ENCODE measurements at places on chromosomes 6 and 20.

- DNase-seq: no peak
These were observed 155.3 kb downstream of the FUT9 start for GRCh38 chr6:96171112-96171511.

- no peak for DNase-seq
These were observed 37.0 kb upstream of the IGF2R start for GRCh38 chr6:159931846-159932245.

- no peak for DNase-seq
These were observed 17.8 kb upstream of the FNDC1 start for GRCh38 chr6:159151266-159151855.

DNA sequence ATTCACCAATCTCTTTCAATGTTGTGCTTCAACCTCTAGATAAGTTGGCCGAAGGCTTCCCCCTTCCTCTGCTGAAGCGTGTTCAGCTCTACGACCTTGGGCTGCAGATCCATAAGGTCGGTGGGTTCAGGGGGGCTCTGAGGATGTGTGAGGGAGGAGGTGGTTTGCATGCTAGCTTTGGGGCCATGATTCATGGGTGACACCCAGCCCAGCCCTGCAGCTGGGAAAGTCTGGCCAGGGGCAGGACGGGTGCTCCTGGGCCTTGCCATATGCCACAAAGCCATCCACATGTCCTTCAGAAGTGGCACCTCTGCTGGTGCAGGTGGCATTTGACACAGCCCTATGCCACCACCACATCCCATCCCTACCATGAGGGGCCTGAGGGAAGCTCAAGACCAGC, 27.6 kb downstream of the LBP start:
- DNase-seq: no peak

DNA sequence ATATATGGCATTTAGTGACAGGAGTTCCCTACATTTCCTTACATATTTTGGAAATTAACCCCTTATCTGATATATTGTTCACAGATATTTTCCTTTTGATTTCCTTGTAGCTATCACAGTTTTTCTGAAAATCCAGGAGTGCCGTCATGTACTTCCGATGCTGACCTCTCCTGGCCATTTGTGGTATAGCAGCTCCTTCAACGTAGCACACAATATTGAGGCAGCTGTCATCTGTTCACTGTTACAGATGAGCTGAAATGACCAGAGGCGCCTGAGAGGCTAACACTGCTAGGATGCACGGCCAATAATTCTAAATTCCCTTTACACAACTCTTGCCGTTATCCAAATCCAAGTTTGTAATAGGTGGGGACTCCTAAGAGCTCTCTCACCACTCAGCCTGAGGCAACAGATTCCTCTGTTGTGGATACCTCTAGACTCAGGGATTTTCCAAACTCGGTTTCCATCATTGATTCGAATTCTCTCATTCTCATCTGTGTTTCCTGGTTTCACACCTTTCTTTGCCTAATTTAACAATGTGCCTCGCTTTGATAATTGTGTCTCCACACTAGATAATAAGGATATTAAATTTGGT, 53.0 kb downstream of the MMUT start:
- DNase-seq: peak; percentile 39

DNA sequence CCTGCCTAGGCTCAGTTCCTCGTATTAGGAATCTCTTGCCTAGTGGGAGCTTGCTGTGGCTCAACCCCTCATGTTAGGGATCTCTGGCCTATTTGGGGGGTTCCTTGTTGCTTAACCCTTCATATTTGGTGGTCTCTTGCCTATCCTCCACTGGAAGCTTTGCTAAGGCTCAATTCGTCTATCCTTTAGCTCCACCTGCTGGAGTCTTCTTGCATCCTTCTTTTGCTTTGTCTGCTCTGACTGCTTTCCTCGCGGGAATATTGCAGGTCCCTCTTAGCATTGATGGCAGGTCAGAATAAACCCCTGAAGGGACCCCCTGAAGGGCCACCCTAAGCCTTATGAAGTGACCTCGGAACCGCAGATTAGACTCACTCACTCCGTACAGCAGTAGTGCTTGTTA, 203.0 kb upstream of the TBX18 start:
- no peak for DNase-seq

DNA sequence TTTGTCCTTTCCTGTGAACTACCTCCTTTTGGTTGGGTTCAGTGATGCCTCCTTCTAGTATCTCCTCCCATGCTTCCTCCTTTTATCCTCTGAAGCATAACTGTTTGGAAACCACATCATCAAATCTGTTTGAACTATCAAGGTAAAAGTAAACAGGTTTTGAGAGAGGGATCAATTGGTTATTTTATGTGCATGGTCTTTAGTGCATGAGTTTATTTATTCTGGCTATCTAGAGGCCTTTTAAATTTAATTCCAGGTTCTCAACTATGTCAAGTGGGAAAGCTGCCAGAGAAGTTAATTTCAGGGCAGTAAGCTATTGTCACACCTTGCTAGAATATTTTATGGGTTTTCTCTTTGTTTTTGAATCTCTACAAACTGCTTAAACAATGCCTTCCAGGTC, 54.1 kb downstream of the WASF1 start:
- no peak for DNase-seq

GRCh38 chr6:52385074-52385473, 23.1 kb downstream of the PAQR8 start:
- no peak for DNase-seq

- DNase-seq: no peak
These were observed 468.7 kb downstream of the FRK start for GRCh38 chr6:115592025-115592424.

- DNase-seq: no peak
These were observed 36.2 kb upstream of the MRPS18A start for GRCh38 chr6:43723737-43724295.

GRCh38 chr20:1702328-1702727, 44.7 kb upstream of the SIRPG start:
- no peak for DNase-seq

DNA sequence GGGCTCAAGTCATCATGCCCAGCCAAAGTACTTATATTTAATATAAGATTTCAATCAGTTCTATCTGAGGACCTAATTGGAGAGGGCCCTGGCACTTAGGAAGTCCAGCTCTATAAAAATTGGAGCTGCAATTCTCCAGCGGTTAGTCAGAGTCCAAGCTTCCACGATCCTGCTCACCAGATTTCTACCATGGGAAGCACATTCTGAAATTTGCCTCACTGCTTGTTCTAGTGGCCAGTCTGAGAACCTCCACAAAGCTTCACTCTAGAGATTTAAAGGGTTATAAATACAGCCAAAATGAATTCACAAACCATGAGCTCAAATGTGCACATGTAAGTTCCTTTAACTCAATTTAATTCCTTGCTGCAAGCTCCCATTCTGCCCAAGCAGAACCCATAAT, 33.5 kb downstream of the PNLDC1 start:
- no peak for DNase-seq

GRCh38 chr20:48716086-48716485, 111.7 kb downstream of the PREX1 start:
- DNase-seq: no peak

All from stimulated activated CD8-positive, alpha-beta memory T cell treated with anti-CD3 and anti-CD28 coated beads, Interleukin-15, amount 100 ng/mL, for 24 hours (primary cell).